ENCODE measurements at places on chromosomes 4 and X.

GRCh38 chrX:67574696-67575095, 30.9 kb downstream of the AR start:
- DNase-seq, result no peak

DNA sequence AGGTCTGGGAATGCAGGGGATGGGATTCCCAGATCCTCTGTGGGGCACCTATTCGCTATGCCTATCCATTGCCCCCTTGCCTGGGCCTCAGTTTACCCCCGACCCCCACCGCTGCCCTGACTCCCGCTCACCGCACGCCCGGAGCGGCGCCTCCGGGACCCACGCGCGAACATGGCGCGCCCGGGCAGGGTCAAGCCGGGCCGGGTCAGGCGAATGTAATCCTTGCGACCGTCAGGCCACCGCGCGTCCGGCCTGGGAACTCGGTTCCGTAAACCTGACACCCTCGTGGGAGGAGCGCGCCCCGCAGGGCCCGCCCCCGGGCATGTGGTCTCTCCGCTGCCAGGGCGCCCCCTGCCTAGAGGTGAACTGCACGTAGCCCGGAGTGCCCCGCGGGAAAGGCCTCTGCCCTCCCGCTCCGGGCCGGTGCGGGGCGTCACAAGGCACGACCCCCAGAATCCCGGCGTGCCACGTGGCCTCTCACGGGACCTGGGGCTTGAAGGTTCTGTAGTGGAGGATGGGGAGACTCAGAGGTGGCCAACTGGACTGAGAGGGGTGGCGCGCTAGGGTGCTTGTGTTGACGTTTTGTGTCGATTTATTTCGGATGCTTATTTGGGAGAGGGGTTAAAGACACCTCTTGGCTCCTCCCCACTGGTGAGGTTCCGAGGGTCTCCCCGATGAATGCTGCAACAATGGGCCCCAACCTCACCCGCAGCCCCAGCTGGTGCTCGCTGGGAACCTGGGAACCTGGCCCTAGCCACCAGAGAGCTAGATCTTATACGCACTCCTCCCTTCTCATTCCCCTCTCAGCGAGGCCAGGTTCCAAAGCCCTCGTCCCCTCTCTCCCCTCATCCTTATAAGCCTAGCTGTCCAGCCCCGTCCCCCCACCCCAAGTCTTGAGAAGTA, at the start of gene PRICKLE3:
TSS of gene PRICKLE3 (minus strand) at position 249 of the 903 bp plus-strand sequence. CDS start at position 173, 76 bp downstream.
- peak; percentile 20 for DNase-seq

- DNase-seq, result no peak
Measured at GRCh38 chr4:65170768-65171514, 499.3 kb downstream of the EPHA5 start.

DNA sequence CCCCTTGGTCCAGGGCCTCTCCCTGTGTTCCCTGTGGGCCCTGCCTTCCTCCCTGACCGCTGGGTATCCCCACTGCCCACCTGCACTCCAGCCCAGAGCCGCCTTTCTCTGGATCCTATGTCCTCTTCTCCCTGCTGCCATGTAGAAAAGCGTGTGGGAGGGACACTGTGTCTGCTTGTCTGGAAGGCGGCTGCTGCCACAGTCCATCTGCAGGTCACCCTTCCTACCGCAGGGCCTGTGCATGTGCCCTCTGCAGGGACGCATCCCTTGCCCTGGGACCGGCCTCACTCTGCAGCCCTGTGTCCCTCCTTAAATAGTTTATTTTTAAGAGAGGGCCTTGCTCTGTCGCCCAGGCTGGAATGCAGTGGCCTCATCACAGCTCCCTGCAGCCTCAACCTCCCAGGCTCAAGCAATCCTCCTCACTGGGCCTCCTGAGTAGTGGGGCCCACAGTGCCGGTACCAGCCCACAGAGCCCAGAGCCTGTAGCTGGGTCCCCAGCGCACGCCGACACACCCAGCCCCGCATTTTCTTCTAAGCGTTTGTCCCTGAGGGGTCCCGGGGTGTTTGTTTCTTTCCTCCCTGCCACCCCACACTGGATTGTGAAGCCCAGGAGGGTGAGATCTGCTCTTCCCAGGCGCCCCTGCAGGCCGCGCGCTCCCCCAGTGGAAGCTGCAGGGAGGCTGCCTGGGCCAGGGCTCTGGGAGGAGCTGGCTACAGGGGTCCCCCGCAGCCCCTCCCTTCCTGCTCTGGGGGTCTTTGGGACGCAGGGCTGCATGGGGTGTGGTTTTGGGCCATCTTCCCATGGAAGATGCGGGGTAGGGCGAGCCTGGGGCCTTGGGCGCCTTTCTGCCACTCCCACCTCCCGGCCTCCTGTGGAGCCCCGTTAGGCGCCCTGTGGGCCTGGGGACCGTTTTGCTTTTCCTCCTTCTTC, 12.8 kb upstream of the NAT8L start:
- no peak for DNase-seq

DNA sequence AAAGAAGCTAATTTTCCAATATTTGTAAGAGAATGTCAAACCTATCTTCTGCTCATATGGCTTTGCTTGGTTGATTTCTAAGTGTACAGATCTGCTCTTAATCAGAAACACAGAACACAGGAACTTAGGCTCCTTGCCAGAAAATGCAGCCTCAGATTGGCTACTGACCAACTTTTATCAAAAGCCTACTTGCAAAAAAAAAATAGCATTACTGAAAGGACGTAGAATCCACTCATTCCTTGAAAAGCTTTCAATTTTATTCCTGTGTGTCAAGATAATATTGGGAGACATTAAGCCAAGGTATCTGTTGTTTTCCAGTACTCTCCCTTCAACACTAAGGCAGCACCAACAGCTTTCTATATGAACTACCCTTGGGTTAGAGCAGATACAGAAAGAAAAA, 127.6 kb upstream of the INTU start:
- DNase-seq, result peak; percentile 11

DNA sequence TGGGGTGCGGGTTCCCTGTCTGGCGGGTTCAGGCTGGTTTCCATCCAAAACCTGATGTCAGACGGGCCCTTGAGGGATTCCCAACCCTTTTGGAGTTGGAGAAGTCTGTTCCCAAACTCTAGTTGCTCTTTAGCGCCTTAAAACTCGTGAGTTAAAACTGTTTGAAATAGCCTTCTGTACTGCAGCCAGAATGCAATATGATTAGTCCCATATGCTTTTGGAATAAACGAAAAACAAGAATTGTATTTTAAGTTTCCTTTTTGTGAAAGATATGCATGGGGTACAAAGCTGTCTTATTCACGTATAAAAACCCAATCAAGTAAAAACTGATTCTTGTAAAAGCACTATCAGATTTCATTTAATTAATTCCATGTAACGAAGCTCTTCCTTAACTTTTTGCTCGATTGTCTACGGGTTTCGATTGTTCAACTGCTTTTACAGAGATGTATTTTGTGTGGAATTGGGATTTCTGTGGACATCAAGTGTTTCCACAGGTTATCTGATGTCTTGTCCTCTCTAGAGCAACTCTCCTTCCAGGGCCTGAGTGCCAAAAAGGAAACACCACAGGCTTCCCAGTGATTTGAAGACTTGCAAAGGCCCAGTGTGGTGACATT, 49.5 kb downstream of the CLDN34 start:
- DNase-seq, result no peak

DNA sequence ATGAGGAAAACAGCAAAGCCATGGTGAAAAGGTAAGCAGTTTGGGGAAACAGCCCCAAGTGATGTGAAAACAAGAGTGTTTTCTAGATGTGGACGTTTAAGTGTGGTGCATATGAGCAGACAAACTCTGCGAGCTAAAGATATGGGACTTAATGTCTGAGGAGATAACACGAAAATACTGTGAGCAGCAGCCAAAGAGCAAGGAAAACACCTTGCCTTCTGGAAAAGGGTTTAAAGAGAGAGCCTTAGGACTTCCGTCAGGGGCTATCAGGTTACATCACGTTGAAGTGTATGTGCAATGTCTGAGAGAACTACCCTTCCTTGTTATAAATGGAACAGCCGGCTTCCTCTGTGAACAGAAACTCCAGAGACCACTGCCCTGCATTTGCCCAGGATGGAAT, 54.2 kb downstream of the LEF1 start:
- DNase-seq, result no peak

- no peak for DNase-seq
Measured at GRCh38 chr4:99715286-99715685, 57.7 kb upstream of the C4orf54 start.

Data from NCI-H1694 (cell line).